ENCODE measurements at places on chromosomes 2 and 18.

DNA sequence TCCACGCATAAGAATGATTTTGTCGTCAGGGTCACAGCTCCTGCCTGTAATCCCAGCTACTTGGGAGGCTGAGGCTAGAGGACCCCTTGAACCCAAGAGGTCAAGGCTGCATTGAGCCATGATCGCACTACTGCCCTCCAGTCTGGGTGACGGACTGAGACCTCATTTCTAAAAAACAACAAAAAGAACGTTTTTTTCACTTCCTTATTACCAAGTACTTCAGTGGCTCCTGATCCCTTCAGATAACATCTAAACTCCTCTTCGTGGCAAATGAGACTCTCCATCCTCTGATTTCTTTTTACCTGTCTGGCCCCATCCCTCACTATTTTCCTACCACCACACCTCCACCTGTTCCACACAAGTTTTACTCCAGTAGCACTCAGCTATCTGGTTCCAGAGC is 105.4 kb upstream of the TLK1 start:
- DNase-seq = no peak

DNA sequence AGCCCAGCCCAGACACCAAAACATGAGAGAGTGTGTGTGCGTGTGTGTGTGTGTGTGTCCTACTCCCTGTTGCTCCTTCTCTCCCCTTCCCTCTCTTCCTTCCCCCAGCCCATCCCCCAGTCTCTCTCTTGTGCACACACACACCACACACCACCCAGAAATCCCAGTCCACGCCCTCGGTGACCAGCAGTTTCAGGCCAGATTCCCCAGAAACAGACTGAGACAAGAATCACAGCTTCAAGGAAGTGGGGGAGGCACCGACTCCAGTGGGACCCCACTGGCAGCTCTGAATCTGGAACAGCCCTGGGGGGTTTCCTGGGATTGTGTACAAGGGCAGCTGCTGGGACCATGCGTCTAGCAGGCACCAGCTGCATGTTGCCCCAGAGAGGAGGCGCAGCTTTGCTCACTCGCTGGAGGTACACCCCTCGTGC is 113.5 kb downstream of the NDUFA10 start:
- DNase-seq = no peak

DNA sequence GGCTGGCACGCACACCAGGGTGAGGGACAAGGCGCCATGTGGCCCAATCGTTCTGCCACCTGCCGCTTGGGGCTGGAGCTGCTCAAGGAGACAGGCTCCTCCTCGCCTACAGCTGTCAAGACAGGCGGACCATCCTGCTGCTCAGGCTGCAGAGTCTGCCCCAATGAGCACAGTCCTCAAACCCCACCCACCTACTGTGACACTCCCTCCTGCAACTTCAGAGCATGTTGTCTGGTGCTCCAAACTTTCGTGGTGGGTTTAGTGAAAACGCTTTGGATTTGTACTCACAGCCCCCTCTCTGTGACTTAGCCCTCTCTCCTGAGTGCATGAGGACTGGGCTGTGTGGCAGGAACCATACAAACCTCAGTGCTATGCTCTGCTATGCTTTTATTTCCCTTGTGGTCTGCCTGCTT is 23.2 kb upstream of the SLC35F6 start:
- DNase-seq = no peak

DNA sequence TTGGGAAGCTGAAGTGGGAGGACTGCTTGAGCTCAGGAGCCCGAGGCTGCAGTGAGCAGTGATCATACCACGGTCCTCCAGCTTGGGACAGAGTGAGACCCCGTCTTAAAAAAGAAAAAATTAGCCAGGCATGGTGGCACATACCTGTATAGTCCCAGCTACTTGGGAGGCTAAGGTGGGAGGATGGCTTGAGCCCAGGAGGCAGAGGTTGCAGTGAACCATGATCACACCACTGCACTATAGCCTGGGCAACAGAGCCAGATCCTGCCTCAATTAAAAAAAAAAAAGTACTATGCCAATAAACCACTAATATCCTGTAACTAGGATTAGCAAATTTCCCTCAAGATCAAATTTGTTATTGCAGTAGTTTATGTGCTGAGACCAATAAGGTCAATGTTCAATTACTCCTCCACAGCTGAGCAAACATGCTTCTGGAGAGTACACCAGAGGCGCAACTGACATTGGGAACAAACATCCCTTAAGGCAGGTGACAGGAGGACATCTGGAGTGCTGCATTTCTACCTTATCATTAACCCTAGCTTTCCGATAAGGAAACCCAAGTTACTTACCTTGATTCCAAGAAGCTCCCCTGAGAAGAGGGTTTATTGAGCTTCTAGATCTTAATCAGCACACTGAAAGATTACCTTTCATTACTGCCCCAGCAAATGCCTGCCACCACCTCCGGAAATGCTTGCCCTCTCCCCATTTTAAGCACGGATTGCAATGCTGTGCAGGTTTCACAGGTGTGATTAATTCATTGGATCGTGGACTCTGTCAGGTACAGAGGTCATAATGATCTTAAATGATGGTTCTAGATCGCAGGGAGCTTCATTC is 26.2 kb downstream of the MGAT4A start:
- no peak for DNase-seq

GRCh38 chr2:144505245-144505831 is 14.6 kb downstream of the ZEB2 start:
- DNase-seq = no peak

GRCh38 chr2:71756280-71756906 is 303.0 kb downstream of the DYSF start:
- DNase-seq = no peak

DNA sequence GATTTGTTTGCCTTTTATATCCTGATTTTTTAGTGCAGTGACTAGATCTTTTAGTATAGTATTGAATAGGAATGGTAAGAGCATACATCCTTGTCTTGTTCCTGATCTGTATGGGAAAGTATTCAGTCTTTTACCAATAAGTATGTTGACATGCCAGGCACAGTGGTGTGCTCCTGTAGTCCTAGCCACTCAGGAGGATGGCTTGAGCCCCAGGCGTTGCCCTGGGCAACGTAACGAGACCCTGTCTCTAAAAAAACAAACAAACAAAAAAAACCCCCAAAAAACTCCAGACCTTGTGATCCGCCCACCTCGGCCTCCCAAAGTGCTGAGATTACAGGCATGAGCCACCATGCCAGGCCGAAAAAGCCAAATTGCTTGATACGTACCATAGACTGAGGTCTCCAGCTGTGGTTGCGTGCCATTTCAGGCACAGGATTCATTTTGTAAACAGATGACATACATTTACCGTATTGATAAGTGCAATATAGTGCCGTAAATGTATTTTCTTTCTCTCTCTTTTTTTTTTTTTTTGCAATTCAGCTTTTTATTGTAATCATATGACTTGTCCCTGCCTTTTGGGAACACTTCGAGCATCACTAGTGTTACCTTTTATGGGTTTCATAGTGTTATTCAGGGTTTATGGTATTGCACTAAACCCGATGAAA is 18.5 kb downstream of the BIRC6 start:
- no peak for DNase-seq

- DNase-seq = no peak
Measured at GRCh38 chr2:216557413-216557812, 58.8 kb downstream of the RPL37A start.

- no peak for DNase-seq
Measured at GRCh38 chr2:9200633-9201015, 6.0 kb upstream of the ASAP2 start.

DNA sequence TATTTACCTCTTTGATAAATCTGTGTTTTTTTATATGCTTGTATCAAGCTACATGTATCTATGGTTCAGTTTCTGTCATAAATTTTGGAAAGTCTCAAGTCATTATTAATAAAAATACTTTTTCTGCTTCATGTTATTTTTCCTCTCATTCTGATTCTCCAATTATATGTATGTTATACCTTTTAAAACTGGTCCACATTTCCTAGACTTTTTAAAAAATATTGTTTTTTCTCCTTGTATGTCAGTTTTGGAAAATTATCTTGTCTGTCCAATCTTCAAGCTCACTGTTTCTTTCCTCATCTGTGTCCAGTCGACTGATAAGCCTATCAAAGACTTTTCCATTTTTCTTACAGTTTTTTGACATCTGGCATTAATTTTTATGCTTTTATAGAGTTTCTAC is 253.4 kb downstream of the ASXL3 start:
- no peak for DNase-seq

- DNase-seq = no peak
Measured at GRCh38 chr2:66387016-66387753, 47.7 kb upstream of the MEIS1 start.

Data from stimulated activated CD8-positive, alpha-beta memory T cell treated with anti-CD3 and anti-CD28 coated beads, Interleukin-7, amount 100 ng/mL, for 1 hour (primary cell).